ENCODE measurements at places on chromosomes 6 and 20. TPM values are rescaled to one million over a fixed set of nuclear protein-coding genes. Genes with fewer than 3 reads are reported as not detected.

DNA sequence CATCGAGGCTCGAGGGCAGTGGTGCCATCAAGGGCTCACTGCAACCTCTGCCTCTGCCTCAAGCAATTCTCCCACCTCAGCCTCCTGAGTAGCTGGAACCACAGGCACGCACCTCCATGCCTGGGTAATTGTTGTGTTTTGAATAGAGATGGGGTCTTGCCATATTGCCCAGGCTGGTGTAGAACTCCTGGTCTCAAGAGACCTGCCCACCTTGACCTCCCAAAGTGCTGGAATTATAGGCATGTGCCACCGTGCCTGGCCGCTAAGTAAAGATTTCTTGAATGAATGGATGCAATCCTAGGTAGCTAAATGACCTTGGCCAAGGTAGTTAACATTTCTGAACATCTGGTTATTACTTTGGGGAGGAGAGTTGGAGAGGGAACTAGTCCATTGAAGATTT lies 7.4 kb downstream of the SCAF8 start:
- peaks cover 60% of the 10 kb centered on the region for H3K4me1 ChIP-seq
- no peak overlapping the region for H3K27ac ChIP-seq
- H3K36me3 ChIP-seq: peaks cover 5% of the 10 kb centered on the region
- no peak overlapping the region for H3K4me3 ChIP-seq

DNA sequence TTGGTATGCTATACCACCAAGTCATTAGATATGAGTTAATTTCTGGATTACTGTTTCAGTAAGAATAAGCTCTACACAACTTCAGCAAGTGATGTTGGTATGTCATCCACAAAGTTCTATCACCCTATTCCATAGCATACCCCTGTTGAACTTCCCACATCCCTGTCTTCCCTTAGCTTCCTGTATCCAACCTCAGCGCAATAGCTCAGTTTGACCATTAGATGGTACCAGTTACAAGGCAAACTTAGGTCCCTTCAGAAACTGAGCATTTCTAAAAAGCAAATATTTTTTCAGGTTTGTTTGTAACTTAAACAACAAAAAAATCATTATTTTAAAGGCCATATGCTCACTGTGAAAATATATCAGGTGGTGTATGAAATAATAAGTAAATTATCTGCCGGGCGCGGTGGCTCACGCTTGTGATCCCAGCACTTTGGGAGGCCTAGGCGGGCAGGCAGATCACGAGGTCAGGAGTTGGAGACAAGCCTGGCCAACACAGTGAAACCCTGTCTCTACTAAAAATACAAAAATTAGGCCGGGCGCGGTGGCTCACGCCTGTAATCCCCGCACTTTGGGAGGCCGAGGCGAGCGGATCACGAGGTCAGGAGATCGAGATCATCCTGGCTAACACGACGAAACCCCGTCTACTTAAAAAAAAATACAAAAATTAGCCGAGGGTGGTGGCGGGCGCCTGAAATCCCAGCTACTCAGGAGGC lies 8.8 kb upstream of the MOG start:
- H3K4me3 ChIP-seq: no peak overlapping the region
- DNase-seq: no peak
- no peaks in the 10 kb centered on the region for H3K27me3 ChIP-seq
- no peaks in the 10 kb centered on the region for H3K4me1 ChIP-seq
- H3K36me3 ChIP-seq: no peaks in the 10 kb centered on the region

GRCh38 chr20:1295276-1295930 lies 29.3 kb downstream of the SNPH start:
- H3K4me3 ChIP-seq: no peak overlapping the region
- no peaks in the 10 kb centered on the region for H3K4me1 ChIP-seq
- DNase-seq: peak; percentile 37
- no peaks in the 10 kb centered on the region for H3K27me3 ChIP-seq
- H3K27ac ChIP-seq: no peak overlapping the region

C6orf47 gene
- 25.6 TPM for total RNA-seq

VWA7 gene
- total RNA-seq: 3.4 TPM

MYBL2 gene
- total RNA-seq: 1.0 TPM

LY6G6D gene
- not detected for total RNA-seq

Measured in upper lobe of right lung (tissue), 1 donor.